ENCODE measurements at places on chromosomes 16 and 17. TPM values are rescaled to one million over a fixed set of nuclear protein-coding genes. Genes with fewer than 3 reads are reported as not detected.

DNA sequence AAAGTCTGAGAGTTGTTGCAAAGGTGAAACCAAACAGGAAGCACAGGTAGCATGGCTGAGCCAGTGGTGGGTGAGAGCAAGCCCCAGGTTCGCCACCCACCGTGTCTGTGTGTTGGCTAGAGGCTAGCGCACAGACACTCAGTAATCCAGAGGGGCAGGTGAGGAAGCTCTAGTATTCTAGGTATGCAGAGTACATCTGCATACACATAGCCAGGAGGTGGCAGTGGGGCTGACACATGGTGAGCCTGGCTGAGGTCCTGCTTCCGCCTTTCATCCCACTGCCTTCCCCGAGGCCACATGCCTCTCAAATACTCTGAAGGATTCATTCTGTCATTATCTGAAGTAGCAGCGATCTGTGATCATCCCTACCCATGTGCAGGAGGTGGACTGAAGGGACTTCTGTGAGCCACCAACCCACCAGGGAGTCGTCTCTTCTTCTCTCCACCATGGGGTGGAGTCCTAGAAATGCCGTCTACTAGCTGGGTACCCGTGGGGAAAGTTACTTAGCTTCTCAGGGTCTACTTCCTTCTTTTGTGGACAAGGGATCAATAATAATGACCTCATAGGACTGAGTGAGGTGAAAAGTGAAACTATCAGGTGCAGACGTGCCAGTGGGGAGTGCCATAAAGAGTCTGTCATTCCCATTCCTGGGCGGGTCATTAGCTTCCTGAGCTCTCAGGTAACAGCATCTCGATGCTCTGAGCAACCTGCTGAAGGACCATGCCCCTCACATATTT, 36.0 kb upstream of the ICAM2 start:
- DNase-seq: no peak

DNA sequence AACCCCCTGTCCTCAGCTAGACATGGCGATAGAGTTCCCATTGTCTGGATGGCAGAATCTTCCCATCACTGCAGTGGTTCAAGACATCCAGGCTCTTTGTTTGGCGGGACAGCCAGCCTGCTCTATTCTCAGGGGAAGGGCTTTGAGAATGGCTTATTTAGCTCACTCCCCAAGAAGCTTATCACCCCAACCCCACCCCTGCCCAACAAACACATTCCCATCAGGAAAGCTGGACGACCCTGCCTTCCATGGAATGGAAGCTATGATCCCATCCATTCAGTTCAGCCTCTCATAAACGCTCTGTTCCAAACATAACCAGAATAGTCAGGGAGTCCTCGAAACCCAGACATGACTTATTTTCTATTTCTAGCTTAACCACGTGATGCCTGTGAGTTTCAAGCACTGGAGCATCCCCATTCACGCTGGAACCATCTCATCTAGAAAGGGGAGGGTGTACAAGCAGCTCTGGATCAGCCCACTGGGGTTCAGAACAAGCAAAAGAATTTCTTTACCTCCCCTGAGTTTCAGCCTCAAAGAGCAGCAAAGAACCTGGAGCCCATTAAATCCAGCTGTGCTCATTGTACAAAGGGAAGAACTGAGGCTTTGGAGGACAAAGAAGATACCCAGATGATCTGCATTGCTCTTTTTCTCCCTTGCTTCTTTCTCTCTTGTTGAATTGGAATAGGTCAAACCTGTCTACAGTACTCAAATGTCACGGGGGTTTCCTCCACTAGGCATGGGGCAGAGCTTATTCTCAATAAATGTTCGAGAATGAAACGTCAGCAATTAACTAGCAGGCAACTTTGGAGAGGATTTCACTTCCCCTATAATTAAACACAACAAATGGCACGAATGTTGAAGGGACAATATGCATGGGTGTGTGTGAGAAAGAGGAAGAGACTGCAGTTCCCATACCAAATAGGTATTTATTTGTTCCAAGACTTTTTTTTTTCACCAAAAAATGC, 93.1 kb downstream of the XYLT1 start:
- no peak for DNase-seq

GP1BA gene
- not detected for total RNA-seq

CCL1 gene
- not detected for total RNA-seq

DNA sequence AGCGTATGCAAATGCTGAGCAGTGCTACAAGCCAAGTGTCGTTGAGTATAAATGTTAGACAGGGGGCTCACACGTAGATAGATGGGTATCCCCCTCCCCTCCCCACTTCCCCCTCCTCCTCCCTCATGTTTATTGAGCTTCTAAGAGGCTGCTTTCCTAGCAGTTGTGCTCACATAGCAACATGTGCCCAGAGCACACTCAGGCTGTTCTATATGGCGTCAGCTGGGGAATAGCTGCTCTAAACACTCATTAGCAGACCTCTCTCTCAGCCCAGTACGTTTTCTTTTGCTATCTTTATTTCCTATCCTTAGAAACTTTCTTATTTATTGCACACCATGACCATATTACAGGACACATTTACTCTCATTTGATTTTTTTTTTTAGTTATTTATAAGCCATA, 1.8 kb downstream of the KCNJ2 start:
- no peak for DNase-seq

DNA sequence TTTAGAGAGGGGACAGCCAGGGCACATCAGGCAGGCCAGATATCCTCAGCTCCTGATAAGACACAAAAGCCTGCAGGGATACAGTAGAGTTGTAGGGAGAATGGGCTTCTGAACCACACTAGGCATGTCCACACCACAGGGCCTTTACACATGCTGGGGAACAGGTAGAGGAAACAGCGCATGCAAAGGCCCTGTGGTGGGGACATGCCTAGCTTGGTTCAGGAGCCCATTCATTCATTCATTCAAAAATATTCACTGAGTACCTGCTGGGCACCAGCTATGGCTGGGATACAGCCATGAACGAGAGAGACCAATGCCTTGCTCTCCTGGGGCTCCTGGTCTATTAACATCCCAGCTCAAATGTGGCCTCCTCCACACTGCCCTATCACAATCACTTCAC, 4.4 kb downstream of the CPNE2 start:
- DNase-seq: no peak

CDH13 gene
- total RNA-seq: 68.9 TPM

DNA sequence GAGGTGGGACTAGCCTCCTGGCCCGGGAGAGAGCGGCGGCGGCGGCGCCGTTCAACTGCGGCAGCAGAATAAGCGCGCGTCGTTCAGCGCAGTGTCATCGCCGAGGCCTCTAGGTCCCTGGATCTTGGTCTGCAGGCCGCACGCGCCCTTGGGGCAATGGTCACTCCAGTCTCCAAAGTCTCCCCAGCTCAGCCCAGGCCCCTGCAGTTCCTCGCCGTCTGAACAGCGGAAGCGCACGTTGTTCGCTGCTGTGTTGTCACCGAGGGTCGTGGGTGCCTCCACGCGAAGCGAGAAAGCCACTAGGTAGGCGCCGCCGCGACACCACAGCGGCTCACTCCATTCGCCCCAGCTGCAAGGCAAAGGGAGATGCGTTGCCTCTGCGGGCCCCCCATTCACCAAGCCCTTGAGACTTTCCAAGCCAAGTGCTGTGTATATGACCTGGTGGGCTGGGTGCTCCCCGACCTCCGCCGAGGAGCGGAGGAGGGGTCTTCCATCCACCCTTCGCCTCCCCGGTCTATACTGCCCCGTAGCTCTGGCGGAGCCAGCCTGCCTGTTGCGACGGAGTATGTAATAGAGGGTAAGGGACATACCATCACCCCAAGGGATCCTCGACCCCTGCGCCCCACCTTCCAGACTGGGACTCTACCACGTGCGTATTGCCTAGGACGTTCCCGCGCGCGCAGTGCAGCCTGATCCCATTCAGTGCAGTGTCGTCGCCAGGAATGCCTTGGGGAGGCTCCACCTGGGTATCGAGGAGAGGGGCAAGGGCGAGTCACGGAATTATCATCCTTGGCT, 656 bp downstream of the VMO1 start:
- peak; percentile 14 for DNase-seq

CPSF4L gene
- not detected for total RNA-seq

DNA sequence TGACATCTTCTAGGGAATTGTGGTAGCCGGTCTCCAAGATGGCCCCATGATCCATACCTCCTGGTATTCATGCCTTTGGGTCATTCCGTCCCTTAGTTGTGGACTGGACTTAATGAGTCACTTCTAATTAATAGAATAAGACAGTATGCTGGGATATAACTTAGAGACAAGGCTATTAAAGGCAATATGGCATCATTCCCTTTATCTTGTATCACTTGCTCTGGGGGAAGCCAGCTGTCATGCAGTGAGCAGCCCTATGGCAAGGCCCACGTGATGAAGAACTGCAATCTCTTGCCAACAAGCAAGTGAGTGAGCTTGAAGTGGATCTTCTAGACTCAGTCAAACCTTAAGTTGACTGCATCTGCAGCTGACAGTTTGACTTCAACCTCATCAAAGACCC, 97.8 kb upstream of the MED13 start:
- DNase-seq: no peak

C16orf74 gene
- 9.6 TPM for total RNA-seq

DNA sequence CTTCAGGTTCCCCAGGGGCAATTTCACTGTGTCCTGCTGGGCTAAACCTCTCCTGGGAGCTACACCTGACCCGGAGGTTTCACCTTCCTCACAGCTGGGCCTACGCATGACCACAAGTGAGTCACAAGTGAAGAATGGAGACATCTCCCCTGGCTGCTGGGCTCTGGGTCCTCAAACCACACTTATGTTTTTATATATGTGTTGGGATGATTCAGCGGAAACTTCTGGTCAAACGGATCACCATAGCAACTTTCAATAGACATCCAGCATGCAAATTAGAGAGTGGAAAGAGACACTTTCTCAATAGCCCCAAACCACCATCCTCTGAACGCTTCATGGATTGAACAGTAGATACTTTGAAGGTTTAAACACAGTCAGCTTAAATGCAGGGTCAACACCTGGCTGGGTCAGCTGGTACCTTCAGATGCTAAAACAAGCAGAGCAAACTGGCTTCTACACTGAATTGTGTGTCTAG, 28.0 kb upstream of the MAF start:
- no peak for DNase-seq

DNA sequence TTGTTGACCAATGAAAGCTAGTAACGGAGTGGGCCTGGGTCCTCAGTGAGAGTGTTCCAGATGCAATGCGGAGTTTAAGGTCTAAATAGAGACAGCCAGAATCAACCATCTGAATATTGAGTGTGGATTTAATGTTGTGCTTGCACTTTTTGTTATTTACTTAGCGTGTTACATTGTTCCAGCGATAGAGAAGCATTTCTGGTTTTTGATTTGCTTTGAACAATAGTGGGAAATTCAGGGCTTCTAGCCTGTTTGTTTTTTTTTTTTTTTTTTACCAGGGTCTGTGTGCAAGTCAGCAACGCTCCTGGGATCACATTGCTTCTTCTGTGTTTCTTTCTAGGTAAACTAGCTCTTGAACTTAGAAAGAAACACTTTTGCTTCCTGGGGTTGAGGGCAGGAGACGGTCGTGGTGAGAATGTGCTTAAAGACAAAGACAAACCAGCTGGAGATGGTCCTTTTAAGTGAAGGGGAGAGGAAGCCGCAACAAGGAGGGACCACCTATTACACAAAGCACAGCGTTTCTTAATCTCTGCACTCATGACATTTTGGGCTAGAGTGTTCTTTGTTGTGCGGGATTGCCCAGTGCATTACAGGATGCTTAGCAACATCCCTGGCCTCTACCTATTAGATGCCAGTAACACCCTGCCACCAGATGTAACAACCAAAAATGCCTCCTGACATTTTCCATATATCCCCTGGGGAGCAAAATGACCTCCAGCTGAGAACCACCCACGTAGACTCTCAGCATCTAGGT, 119.2 kb downstream of the MAP2K6 start:
- peak; percentile 16 for DNase-seq

GRCh38 chr16:85611194-85611443, 2.0 kb upstream of the GSE1 start:
- peak; percentile 7 for DNase-seq

- DNase-seq: peak; percentile 90
Observed at GRCh38 chr17:63356337-63356757, 89.8 kb downstream of the CYB561 start.

- peak; percentile 87 for DNase-seq
Observed at GRCh38 chr17:18033442-18034099, 5.4 kb downstream of the ATPAF2 start.

SCGB1C2 gene
- total RNA-seq: not detected

TERB1 gene
- under 0.01 TPM for total RNA-seq

PABPN1L gene
- total RNA-seq: not detected

DNA sequence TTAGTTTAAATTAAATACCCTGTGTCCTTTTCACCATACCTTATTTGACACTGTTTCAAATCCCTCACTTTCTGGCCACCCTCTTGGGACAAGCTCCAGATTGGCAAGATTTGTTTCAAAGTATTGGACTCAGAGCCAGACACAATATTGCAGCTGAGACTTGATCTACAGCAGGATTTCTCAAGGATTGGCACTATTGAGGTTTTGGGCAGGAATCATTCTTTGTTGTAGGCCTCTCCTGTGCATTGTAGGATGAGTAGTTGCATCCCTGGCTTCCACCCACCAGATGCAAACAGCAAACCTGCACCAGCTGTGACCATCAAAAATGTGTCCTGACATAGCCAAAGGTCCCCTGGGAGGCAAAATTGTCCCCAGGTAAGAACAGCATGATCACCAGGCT, 181.2 kb downstream of the CHD9NB start:
- no peak for DNase-seq

ITGAD gene
- not detected for total RNA-seq

DNA sequence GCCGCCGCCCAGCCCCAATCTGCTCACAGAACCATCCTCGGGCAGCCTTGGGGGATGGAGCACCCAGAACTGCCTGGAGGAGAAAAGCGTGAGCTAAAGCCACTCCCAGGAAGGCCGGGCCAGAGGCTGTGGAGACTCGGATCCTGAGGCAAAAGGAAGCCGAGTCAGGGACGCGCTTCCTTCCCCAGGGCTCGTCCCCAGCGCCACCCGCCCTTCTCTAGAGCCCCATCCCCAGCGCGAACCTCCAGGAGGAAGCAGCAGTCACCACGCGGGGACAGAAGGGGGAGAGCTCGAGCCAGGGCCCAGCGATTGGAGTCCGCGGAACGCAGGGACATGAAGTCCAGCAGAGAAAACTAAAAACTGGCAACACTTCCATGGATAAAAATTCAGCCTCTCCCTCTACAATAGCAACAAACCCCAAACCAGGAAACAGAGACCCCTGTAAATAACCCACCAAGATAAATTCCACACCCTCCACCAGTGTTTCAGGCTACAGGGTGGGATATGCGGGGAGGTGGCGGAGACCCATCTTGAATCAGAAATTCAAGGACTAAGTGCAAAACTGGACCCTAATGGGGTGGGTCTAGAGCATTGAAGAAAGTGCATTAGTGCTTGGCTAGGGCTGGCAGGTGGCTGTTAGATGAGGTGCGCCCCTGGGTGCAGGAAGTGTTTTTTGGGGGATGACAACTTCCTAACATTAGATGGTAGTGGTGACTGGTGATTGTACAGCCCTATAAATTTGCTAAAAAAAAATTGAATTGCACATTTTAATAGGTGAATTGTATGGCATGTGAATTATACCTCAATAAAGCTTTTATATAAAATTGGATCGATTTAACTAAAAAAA, 116.1 kb upstream of the METRNL start:
- DNase-seq: peak; percentile 66

PRPF8 gene
- total RNA-seq: 94.3 TPM

DNA sequence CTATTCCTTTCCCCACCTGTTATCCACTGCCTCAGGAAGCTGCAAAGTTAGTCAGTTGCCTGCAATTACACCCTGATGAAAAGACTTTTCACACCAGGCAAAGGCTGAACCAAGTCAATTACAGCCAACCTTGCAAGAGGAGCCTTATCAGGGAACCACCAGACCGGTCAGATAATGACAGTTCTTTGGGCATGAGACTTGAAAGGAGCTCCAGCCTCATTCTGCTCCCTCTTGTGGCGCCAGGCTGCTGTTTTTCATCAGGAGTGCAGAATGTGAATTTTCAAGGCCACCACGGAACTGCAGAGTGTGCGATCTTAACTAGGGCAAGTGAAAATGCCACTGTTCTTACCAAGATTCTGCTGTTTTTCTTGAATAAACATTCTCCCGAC, 22.5 kb downstream of the DNAI2 start:
- DNase-seq: peak; percentile 28
